Fibroblast of the aortic adventitia (primary cell): ENCODE measurements at places on chromosomes 6 and 20. TPM values are rescaled to one million over a fixed set of nuclear protein-coding genes. Genes with fewer than 3 reads are reported as not detected.

The ZNF334 gene
- total RNA-seq: 0.63 and 14.0 TPM in 2 replicates

The SRSF12 gene
- total RNA-seq: 0.09 and 0.33 TPM in 2 replicates

The TMEM74B gene
- not detected in 2 replicates for total RNA-seq

The BTN1A1 gene
- total RNA-seq: not detected in 2 replicates

The SEMG1 gene
- total RNA-seq: not detected in 2 replicates

The MCHR2 gene
- total RNA-seq: not detected in 2 replicates

The MAP3K4 gene
- total RNA-seq: 20.9 and 25.0 TPM in 2 replicates

The FOXQ1 gene
- 1.3 TPM in 1 of 2 replicates, not detected in the other for total RNA-seq

The BPIFB2 gene
- total RNA-seq: not detected in 2 replicates

The ITCH gene
- total RNA-seq: 37.5 and 70.7 TPM in 2 replicates

The AIF1 gene
- not detected in 2 replicates for total RNA-seq

The MUC22 gene
- total RNA-seq: not detected in 2 replicates

The PSORS1C2 gene
- not detected in 2 replicates for total RNA-seq

The FAM217A gene
- not detected in 2 replicates for total RNA-seq

The TRIM40 gene
- not detected in 2 replicates for total RNA-seq

The NFATC2 gene
- total RNA-seq: 0.36 and 0.41 TPM in 2 replicates
